ENCODE measurements at places on chromosomes 5 and 9.

DNA sequence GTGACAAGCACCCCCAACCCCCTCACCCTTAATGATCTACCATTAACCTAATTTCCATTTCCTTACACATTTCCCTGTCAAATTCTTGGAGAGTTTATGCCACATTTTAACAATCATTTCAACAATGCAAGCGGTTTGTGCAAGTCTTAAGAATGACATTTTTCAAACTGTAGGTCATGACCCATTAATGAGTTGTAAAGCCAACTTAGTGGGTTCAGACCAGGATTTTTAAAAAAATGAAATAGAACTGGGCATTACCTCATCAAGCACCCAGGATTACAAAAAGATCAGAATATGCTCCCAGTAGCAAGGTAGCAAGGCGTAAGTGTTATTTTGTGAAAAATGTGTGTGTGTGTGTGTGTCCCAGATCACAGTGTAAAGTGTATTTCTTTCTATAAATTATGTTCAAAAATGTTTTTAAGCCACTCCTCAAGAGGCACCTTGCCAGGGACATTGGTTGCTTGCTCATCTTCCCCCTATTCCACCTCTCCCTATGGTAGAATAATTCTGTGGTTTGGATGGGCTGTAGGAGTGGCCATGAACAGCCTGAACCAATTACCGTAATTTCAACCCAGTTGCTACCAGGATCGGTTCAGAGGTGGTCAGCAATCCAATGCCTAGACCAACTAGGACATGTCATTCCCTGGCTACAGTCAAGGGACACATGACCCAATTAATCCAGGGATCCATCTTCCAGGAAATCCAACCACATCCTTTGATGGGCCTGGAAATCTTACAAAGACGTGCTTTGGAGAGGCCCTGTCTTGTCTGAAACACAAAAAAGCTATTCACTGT lies 14.4 kb upstream of the TGFBR1 start:
- DNase-seq: no peak

DNA sequence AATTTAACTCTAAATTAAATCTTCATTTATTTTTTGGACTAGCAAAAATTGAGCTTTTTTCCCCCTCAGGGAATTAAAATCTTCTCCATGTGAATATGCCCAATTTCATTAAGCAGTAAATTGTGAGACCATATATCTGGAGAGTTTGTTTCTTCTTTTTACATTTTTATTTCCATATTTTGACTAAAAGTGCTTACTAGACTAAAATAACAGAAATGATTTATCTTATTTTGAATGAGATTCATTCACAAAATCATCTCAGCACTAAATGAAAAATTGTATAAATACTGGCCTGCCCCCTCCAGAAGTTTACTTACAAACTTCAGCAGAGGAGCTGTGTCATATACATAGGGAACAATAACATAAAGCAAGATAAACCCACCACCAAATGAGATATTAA lies 26.6 kb downstream of the MAPKAP1 start:
- no peak for DNase-seq

DNA sequence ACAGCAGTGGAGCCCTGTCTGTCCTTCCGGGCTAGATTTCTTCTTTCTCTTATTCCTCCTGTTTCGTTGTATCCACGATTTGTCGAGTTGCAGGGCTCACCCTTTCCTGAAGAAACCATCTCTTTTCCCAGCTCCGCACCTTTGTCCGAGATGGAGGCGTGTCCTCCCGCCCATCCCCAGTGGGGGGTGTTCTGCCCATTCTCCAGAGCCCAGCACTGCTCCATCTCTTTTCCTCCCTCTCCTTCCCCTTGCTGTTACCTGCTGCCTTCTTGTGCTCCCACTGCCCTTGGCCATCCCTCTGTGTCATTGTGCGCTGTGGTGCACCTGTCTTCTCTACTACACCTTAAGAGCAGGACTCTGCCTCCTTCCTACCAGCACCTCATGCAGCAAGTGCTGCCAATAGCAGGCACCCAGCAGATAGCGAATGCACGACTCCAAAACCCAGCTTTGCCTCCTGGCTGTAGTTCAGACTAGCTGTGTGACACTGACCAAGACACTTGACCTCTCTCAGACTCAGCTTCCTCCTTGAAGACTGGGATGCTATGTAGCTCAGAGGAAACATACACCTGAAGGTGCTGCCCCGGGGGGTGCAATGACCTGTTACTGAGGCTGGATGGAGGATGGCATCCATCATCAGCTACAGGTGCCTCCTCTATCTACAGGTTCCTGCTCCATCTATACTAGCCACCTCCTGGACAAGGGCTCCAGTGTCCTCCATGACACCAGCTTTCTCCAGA lies 8.9 kb downstream of the OR13J1 start:
- no peak for DNase-seq

GRCh38 chr5:54217826-54218503 lies 92.4 kb downstream of the ARL15 start:
- no peak for DNase-seq

GRCh38 chr9:125509476-125509875 lies 197.5 kb downstream of the MAPKAP1 start:
- DNase-seq: no peak

- no peak for DNase-seq
Observed at GRCh38 chr9:126701813-126702140, 88.0 kb downstream of the LMX1B start.

- no peak for DNase-seq
Observed at GRCh38 chr5:58263296-58263695, 196.6 kb downstream of the PLK2 start.

DNA sequence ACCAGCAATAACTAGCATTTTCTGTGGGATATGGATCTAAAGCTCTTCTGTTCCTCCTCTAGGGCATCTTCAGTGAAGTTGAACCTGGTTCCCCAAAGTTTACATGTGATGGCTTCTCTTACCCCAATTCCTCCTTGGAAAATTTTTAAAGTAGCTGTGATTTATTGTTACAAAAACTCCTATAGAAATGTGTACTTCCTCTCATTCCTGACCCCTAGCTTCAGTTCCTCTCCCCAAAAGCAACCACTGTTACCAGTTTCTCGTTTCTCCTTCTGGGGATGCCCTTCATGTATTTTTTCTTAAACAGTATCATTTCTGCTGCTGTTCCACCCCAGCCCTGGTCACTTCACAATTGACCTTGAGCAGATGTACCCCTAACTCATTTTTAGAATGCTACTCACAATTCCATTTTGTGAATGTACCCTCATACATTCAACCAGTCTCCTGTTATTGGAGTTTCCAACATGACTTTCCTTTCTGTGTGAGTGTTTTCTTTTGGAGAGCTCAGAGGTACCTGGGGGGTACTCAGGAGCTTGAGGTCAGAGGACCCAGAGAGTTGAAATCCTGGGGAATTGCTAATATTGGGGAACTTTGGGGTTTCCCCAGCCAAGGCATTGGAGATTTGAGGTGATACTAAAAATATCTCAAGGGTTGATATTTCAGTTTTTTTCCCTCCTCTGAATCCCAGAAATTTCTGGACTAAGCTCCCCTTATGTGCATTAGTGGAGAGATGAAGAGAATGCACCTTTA lies 18.6 kb upstream of the GLRX start:
- DNase-seq: no peak

GRCh38 chr5:133910571-133910970 lies 57.9 kb downstream of the C5orf15 start:
- DNase-seq: no peak

DNA sequence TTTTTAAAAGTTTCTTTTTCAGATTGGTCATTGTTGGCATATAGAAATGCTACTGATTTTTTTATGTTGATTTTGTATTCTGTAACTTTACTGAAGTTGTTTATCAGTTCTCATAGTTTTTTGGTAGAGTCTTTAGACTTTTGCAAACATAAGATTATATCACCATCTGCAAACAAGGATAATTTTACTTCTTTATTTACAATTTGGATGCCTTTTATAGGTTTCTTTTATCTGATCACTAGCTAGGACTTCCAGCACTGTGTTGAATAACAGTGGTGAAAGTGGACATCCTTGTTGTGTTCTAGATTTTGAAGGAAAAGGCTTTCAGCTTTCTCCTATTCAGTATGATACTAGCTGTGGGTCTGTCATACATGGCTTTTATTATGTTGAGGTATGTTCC lies 170.3 kb downstream of the WDR70 start:
- DNase-seq: no peak

DNA sequence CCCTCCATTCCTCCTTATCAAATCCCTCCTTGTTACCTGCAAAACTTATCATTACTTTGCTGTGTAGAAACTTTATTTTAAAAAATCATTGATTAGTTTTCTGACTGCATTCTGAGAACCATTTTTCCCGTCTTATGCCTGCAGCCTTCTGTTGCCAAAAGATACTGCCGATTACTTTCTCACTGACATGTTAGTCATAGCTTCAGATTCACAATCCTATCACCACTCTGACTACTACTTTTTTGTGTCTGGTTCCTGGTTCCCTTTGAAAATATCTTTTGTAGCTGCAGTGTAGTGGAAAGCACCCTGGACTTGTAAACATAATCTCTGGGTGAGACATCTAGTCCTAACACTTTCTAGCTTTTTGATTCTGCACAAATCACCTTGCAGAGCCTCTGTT lies 71.7 kb downstream of the NR2F1 start:
- DNase-seq: no peak

DNA sequence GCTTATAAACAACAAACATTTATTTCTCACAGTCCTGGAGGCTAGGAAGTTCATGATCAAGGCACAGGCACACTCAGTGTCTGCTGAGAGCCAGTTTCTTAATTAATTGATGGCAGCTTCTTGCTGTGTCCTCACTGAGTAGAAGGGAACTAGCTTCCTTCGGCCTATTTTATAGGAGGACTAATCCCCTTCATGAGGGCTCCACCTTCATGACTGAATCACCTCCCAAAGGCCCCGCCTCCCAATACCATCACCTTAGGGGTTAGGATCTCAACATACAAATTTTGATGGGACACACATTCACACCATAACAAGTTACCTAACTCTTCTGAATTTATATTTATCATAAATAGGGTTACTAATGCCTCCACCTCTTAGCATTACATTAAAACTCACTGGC lies 129.8 kb downstream of the GNAQ start:
- DNase-seq: no peak

DNA sequence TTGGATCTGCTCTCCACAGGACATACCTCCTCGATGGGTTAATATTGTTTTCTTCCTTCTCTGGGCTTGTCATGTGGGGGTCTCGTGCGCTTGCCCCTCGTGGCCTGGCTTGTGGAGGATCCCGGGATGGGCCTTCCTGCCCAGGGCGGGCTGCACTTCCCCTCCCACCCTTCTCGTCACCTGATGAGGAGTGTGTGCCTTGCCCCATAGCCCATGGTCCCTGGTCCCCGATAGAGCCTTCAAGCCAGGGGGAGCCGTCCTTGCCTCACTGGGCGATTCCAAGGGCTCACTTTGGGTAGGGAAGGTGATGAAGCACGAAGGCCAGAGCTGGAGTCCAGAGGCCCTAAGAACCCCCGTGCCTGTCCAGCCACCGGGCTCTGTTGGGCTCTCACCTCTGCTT lies 28.7 kb downstream of the DYNC2I2 start:
- DNase-seq: no peak

- DNase-seq: no peak
Observed at GRCh38 chr9:93731963-93732362, 155.6 kb downstream of the PHF2 start.

GRCh38 chr9:38360839-38361472 lies 31.5 kb upstream of the ALDH1B1 start:
- no peak for DNase-seq

- peak; percentile 78 for DNase-seq
Observed at GRCh38 chr9:136947028-136947891, 2.2 kb downstream of the C8G start.

- no peak for DNase-seq
Observed at GRCh38 chr5:6482735-6483134, 34.1 kb downstream of the UBE2QL1 start.

- DNase-seq: no peak
Observed at GRCh38 chr9:71886015-71886414, 25.0 kb downstream of the ABHD17B start.

DNA sequence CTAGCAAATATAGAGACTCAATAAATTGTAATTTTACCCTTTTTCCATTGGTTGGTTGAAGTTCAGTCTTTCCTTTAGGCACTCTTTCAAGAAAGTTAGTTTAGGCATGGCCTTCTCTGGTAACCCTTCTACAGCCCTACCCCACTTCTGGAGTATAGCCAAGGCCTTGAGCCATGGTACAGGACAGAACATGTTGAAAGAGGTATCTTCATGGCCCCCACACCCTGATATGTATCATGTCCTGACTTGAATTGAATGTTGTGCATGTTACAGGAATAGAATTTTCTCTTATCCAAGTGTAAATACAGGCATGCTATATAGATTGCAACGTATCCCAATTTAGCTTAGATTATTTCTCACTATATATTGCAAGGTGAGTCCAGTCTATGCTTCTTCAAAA lies 175.6 kb downstream of the CD180 start:
- DNase-seq: no peak

- peak; percentile 95 for DNase-seq
Observed at GRCh38 chr9:104747565-104748358, at the start of gene NIPSNAP3A. Gene NIPSNAP3A, plus strand, starts transcription at chr9:104747683. Its CDS starts 110 bp downstream, at chr9:104747793.

GRCh38 chr5:19910136-19910535 lies 77.9 kb downstream of the CDH18 start:
- DNase-seq: no peak

GRCh38 chr9:89317282-89317681 lies 1.0 kb upstream of the SECISBP2 start:
- DNase-seq: no peak

DNA sequence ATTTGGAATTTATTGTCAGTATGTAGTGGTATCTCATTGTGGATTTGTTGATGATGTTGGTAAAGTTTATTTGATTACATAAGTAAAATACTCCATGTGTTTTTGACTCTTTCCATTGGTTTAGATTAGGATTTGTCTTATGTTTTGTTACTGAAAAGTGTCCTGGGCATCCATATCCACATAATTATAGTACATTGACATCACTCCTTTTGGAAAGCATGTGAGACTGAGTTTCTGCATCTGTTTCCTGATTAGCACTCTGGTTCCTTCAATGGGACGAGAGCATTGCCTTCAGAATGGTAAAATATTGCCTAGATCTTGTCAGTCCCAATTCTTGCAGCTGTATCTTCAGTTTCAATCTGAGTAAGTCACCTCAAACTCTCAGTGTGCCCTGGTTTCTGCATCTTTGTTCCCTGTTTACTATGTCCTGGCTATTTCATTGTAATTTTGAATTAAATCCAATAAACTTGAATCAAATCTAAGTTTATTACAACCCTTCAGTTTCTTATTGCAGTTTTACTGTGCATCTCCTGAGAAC lies 128.1 kb downstream of the FBXO38 start:
- no peak for DNase-seq

- peak; percentile 68 for DNase-seq
Observed at GRCh38 chr5:1564182-1564748, 40.5 kb upstream of the LPCAT1 start.
